ENCODE measurements at places on chromosomes 4 and X.

DNA sequence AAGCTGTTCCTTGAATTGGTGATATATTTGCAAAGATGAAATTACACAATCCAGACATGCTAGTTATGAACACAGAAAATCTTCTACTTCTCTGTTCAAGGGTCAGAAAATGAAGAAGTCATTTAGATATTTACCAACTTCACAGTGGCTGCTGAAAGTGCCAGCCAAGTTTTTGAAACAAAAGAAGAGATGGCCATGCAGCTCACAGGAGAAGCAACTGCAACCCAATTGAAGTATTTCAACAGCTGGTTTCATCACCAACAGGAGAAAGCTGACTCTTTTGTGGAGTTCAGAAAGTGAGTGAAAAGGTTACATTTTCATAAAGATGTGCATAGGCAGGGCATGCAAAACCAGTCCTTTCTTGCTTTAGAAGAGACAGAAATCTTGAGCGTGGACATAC, 70.1 kb upstream of the LSM6 start:
- no peak for DNase-seq

- DNase-seq, result no peak
Measured at GRCh38 chr4:187191676-187192075, 468.0 kb upstream of the FAT1 start.

DNA sequence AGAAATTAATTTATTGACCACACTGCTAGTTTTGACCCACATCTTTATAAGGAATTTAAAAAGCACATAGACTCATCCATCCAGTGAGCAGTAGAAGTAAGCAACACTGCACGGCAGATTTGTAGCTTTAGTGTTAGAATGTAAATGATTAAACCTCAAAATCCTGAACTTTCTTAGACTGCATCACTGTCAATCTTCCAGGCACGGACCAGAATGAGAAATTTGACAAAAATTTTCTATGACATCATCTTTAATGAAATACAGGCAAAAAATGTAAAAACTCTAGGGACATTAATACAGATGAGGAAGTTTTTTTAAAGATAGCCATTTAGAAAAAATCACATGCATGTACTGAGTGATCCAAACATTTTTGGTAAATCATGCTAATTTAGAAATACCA, 29.2 kb downstream of the NLGN4X start:
- DNase-seq, result no peak

- no peak for DNase-seq
Measured at GRCh38 chr4:114081783-114082182, 102.3 kb upstream of the ARSJ start.

DNA sequence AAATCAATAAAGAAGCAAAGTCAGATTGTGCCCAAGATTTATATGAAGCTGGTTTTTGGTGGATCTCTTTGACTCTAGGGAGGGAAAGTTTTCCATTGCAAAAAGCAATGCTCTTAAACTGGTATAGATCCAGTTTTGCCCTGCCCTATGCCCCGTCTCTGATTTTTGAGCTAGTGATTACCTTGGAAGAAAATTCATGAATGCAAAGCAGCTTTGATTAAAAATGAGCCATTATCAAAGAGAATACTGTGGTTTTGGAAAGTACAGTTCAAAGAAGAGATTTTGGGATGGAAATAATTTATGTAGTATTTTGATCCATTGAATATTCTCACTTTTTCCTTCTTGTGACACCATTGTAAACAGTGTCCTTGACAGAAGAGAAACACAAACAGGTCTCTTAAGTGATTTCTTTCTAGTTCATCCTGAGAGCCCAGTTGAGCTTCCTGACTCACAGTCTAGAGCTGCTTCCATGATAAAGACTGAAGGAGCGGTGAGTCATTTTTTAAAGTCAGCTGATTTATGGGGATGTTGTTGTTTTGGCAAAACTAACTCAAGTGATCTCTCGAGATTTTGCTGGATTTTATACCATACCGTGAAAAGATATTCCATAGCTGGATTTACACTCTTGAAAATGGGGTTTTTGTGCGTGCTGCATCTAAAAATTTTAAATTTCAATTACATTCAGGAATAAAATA, 76.7 kb downstream of the AFF1 start:
- DNase-seq, result peak; percentile 78

- DNase-seq, result no peak
Measured at GRCh38 chr4:98706200-98706813, 47.9 kb upstream of the TSPAN5 start.

- no peak for DNase-seq
Measured at GRCh38 chrX:103794119-103794518, 17.5 kb downstream of the PLP1 start.

GRCh38 chr4:84597450-84597849, 14.5 kb downstream of the CDS1 start:
- no peak for DNase-seq

Data from epithelial cell of prostate (primary cell).